ENCODE measurements at places on chromosomes 4 and X.

GRCh38 chr4:180296036-180296599 is 1947.1 kb upstream of the TENM3 start:
- DNase-seq, result no peak

DNA sequence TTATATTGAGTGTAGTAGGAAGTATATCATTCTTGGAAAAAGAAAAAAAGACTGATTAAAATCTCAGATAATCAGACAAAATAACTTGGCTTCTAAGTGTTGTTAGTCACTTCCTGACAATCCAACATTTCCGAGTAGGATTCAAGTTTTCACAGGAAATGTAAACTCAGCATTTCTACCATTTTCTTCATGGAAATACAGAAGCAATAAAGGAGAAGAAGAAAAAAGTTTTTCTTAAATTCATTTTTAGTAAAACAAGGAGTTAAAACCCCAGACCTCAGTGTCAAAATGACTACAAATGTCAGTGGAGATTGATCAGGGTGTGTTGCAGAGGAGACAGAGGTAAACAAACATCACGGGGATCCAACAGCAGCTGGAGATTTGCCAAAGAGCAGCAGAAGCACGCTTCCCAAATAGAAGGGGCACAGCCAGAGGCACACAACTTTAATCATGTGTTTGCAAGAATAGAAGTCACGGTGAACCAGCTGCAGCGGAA is 129.3 kb upstream of the FAM9B start:
- DNase-seq, result no peak

DNA sequence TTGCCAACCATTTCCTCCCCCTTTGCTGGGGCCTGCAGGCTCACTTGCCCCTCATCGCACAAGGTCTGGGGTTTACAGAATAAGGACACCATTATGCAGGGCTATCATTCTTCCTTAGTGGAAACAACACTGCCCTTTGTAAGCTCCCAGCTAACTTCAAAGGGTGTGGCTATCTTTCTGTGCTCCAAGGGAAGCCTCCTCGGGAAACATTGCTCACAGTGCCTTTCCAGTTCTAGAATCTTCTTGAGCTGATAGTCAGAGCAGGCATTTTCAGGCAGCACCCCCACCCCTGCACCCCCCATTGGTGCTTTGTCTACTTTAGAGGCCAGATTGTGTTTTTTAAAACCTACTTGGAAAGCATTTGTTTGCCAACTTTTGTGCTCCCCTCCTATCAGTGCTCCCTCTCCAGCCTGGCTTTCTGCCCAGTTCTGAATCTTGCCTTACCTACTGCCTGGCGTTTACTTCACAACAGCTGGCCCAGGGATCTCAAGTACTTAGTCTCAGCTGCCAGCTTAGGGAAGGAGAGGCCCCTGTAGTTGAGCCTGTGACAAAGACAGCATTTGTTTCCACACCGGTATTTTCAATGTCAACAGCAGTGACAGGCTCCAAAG is 53.5 kb downstream of the PLAC1 start:
- peak; percentile 25 for DNase-seq

- DNase-seq, result no peak
Measured at GRCh38 chr4:104772849-104773248, 278.2 kb upstream of the CXXC4 start.

- no peak for DNase-seq
Measured at GRCh38 chr4:101708293-101709039, 82.1 kb upstream of the BANK1 start.

GRCh38 chr4:152164561-152164960 is 371.3 kb downstream of the FBXW7 start:
- DNase-seq, result no peak

GRCh38 chrX:40098264-40099054 is 701 bp upstream of the BCOR start:
- DNase-seq, result peak; percentile 73

DNA sequence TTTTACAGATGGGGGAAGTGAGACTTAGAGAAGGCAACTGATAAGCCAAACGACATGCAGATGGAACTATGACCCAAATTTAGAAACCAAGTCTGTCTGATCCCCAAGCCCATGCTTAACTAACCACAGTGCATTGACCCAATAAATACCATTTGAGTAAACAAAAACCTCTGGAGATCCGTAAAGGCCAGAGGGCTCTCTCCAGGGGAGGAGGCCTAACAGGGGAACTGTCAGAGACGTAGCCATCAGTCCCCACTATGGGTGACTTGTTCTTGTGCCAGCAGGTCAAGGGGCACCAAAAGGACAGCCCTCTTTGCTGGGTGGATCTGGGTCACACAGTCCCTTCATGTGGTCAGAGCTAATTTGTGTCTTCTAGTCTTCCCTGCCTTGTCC is 420.2 kb downstream of the BCOR start:
- no peak for DNase-seq

DNA sequence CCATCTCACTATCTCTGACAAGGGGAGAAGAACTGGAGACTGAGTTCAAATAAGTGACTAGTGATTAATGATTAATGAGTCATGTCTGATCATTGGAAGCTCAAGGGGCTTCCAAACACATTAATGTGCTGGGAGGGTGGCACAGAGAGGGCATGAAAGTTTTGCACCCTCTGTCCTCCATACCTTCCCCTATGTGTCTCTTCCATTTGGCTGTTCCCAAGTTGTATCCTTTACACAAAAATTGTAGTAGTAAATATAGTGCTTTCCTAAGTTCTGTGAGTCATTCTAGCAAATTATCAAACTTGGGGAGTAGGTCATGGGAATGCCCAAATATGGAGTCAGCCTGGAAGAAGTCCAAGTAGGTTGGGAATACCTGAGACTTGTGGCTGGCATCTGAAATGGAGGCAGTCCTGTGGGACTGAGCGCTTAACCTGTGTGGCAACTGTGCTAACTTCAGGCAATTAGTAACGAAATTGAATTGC is 4.1 kb upstream of the FAM200B start:
- DNase-seq, result no peak

DNA sequence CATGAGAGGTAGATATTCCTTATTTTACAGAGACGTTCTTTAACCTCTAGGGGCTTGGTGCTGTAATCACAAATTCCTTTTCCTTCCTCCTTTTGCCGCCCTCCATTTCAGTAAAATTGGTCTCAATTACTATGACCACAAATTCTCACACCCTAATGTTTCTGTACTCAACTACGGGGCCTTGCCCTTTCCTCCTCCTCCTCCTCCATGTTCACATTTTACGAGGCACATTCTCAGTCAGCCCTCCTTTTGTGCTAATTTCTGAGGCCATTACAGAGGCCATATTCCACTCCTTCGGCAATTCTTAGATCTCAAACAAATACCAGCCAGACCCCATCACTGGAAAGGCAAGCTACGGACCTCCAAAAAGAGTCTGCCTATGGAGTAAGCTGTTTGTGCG is 92.1 kb downstream of the SH3KBP1 start:
- no peak for DNase-seq

DNA sequence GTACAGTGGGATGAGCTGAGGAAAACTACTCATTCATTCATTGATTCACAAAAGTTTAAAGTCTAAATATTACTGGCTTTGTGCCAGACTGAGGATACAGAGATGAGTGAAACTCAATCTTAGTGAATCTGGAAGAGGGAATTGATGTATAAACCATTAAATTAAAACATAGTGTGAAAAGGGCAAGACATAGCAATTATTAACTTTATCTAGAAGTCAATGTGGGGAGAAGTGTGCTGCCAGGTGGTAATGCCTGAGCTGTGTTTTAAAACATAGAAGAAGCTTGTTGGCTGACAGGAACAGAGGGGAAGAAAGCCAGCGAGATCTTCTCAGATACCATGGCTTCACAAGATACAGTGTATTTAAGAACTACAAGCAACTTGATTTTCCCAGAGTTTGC is 153.4 kb downstream of the BMPR1B start:
- no peak for DNase-seq

GRCh38 chrX:1661048-1661921 is 46.4 kb downstream of the ASMT start:
- DNase-seq, result peak; percentile 51

DNA sequence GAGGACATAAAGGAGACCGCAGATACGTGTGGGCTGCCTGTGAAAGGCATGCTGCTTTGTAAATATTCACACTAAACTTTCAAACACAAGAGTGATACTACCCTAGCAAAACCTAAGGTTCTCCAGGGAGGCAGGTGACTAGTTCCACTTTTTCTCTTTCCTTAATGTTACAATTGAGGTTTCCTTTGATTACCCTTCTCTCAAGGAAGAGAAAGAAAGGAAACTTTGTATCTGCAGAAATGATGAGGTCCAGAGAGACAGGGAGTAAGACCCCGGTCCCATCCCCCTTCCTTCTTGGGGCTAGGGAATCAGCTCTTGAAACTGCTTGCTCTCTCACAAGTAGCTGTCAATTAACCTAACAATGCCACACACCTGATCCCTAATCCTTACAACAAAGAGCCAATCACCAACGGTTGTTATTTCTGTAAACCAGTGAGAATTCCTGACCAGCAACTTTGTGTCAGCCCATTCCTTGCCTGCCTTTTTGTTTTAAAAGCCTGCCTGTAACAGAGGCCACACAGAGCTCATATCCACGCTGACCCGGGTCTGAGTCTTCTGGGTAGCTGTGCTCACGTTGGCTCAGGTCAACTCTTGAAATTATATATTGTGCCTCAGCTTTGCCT is 754.8 kb upstream of the FRG1 start:
- no peak for DNase-seq

- DNase-seq, result no peak
Measured at GRCh38 chr4:150005537-150005936, 72.7 kb upstream of the DCLK2 start.

DNA sequence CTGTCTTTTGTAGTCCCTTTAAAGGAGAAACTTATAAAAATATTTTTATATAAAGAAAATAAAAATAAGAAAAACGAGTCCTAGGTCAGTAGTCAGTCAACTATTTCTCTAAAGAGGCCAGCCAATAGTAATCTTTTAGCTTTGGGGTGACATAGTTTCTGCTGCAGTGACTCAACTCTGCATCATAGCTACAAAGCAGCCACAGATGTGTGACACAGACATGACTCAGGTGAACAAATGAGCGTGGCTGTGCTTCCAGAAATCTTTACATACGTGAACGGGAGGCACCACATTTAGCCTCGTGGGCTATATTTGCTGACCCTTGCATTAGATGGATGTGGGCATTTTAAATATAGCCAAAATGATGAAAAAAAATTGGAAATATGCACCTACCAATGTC is 1862.5 kb upstream of the TENM3 start:
- DNase-seq, result no peak

- DNase-seq, result no peak
Measured at GRCh38 chr4:48746608-48747362, 33.3 kb downstream of the FRYL start.

GRCh38 chr4:89263265-89263664 is 44.3 kb downstream of the GPRIN3 start:
- DNase-seq, result no peak

- no peak for DNase-seq
Measured at GRCh38 chrX:153820601-153821000, 9.7 kb downstream of the PDZD4 start.

DNA sequence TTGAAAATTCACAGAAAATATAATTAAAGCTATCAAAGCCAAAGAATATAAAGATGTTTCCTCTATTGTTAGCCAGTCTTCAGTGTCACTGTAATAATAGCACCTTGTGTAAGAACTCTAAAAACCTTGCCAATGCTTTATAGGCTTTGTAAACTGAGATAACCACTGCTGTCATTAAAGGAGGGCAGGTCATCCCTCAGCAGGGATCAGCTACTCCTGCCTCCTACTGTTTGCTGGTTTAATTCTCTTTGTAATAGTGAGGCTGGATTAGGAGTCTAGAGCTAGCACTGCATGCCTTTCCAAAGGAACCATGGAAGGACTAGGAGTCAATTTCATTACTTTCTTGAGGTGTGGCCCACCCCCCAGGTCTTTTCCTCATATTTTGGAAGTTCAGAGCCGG is 46.2 kb downstream of the FHIP1A start:
- no peak for DNase-seq

- DNase-seq, result no peak
Measured at GRCh38 chrX:16589211-16589610, 60.7 kb upstream of the S100G start.

DNA sequence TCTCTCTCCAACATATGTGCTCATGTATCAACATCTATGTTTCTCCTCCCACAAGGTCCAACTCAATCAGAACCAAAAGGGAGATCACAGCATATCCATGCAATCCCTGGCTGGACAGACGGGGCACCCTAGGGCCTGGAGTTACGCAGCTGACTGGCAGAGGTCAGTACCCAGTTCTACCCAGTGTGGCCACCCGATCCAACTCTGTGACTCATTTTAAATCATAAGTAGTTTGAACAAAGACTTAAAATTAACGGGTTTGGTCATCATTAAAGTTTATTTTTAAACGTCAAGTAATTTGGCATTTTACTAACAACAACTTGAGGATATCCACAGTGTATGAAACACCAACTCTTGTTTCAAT is 59.5 kb downstream of the APBB2 start:
- DNase-seq, result no peak

DNA sequence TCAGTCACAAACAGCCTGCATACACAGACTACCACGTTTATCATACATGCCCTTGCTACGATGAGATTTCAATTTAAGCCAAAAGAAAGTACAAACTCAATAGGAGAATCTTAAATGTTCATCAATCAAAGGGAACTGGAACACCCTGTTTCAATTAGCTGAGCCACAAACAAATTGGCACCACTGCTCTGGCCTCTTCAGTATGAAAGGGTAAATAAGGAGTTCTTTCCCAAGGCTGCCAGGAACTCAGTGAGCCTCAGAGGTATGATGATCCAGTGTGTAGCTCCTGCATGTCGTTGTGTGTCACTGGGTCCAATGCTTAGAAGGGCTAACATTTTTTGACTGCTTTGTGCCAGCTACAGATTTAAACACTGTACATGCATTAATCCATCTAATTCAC is 5.4 kb downstream of the RNF150 start:
- no peak for DNase-seq

DNA sequence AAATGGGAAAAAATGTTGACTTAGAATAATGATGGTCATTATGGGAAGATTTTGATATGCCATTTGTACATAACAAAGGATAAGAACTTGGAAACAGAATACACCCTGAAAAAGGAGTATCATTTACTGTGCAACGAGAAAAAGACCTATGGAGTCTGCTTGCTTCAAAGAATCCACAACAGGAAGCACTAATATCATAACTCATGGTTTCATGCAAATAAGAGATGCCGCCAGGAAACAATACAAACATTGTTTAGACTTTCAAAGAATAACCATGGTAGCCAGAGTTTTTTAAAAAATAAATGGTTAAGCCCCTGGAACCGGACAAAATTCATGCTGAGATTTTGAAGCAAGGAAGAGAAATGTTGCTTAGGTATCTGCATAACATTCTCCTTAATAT is 139.9 kb upstream of the ETNPPL start:
- DNase-seq, result no peak

GRCh38 chrX:152821145-152821765 is 9.3 kb downstream of the CETN2 start:
- no peak for DNase-seq
